ENCODE measurements at places on chromosomes 7 and 10.

DNA sequence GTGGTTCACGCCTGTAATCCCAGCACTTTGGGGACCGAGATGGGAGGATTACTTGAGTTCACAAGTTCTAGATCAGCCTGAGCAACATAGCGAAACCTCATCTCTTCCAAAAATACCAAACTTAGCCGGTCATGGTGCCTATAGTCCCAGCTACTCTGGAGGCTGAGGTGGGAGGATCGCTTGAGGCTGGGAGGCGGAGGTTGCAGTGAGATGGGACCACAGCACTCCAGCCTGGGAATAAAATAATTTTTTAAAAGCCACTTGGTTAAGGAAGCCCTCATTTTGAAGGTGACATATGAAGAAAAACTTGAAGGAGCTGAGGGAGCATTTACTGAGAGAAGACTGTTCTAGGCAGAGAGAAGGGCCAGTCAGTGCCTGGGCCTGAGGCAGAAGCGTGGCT is 4.2 kb upstream of the EZH2 start:
- DNase-seq = no peak

GRCh38 chr10:73404690-73405089 is 9.2 kb downstream of the ANXA7 start:
- DNase-seq = no peak

GRCh38 chr7:68217426-68217825 is 1220.8 kb downstream of the TYW1 start:
- no peak for DNase-seq

GRCh38 chr7:7352845-7353244 is 170.5 kb downstream of the C1GALT1 start:
- DNase-seq = no peak

GRCh38 chr10:129523031-129523722 is 56.1 kb downstream of the MGMT start:
- no peak for DNase-seq

DNA sequence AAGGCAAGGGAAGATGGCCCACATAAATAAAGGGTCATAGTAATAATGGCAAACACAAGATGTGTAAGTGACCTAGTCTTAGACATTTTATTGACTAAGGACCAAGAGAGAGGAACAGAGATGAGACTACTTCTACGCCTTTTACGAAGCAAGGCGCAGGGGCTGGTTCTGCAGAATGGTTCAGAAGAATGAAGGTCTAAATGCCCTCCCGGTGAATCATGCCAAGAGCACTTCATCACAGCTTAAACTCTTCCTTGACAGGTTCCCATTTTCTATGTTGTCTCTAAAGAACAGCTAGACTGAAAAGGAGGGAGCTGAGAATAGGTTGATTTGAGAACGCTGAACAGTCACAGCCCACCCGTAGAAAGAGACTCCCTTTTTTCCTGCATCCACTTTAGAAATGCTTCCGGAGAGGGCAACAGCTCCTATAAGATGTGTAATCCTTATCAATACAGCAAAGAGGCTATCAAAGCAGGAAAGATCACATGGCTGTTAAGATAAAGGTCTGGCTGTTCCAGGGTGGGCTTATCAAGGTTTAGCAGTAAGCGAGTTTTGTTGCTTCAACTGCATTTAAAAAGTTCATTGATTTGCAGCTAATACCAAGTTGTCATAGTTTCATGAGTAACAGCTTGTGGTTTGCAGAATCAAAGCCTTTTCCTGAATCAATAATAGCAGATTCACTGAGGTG is 93.4 kb upstream of the AUTS2 start:
- no peak for DNase-seq

GRCh38 chr10:112721080-112721698 is 228.9 kb upstream of the TCF7L2 start:
- DNase-seq = no peak

DNA sequence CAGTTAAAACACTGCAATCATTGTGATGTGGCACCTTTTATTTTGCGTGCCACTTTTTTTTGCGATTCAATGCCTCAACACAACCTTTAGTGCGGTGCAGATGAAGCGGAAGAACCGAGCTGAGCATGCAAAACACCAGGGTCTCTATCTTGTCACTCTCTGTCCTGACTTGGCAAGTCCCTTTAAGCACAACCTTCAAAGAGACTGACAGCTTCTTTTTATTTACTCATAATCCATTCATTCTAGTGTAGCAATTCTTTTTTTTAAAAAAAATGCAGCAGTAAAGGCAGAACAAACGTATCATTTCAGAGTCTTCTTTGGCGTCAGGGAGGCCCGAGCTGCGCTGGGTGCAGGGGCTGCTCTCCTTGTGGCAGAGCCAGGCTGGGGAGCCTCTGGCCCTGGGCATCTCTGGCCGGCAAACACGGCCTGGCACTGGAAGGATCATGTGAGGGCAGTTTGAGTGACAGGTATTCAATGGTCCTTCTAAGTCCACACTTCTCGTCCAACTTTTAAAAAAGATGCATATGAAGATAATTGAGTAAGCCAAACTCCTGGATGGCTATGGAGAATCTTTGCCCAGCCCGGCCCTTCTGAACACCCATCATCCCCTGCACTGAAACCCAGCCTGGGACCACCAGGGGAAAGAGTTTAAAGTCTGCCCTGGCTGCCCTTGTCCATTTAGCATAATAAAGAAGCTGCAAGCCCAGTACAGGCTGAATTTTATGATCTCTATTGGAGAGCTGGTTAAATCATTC is 3.9 kb downstream of the PTF1A start:
- no peak for DNase-seq

GRCh38 chr7:47796347-47796746 is 151.9 kb downstream of the PKD1L1 start:
- DNase-seq = no peak

DNA sequence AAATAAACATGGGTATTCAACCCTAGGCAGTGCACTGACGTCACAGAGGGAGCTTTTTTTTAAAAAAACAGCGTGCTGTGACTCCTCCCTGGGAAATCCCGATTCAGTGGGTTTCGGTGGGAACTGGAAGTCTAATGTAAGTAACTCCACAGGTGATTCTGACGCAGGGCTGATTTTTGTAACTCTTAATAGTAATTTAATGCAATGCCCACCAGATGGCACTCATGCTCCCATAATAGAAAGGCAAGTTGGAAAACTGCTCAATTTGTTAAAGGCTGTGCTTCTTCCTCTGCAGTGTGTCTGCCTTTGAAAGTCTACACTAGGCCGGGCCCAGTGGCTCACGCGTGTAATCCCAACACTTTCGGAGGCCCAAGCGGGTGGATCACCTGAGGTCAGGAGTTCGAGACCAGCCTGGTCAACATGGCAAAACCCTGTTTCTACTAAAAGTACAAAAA is 10.9 kb upstream of the RSU1 start:
- DNase-seq = peak; percentile 18

DNA sequence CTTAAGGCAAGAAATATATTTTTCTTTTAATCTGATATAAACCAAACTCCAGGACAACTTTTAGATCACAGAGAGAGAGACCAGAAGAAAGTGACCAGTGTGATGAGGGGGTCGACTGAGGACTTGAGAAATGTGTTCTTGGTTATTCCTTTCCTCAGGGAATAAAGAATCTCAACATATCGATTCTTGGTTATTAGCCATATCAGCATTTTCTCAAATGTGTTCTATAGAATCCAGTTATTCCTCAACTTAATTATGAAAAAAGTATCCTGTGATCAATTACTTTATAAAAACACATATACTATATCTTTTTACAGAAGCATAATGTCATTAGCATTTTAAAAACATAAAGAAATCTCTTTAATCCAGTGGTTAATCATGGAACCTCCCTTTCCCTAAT is 222.1 kb upstream of the FAM3C start:
- no peak for DNase-seq

- DNase-seq = no peak
Measured at GRCh38 chr7:4670791-4671190, 11.3 kb upstream of the FOXK1 start.

DNA sequence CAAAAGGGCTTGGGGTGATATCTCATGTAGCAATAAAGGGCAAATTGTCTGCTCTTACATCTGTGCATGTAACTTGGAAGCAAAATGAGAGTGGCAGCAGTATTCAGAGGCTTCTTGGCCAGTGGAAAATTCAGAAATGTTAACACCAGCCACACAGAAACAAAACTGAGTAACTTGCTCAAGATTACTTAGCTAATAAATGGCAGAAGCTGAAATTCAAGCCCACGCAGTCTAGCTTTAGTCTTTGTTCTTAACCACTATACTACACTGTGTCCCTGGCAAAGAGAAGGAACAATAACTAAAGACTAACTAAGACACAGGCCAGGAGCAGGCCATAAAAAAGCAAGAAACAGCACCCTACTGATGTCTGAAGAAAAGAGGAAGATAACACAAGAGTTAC is 185.9 kb upstream of the ASAH2 start:
- DNase-seq = no peak

GRCh38 chr7:17623546-17624185 is 316.6 kb downstream of the SNX13 start:
- no peak for DNase-seq
